ENCODE measurements at places on chromosomes 11 and 22.

- DNase-seq = no peak
Observed at GRCh38 chr11:113644605-113645004, 61.5 kb downstream of the TMPRSS5 start.

DNA sequence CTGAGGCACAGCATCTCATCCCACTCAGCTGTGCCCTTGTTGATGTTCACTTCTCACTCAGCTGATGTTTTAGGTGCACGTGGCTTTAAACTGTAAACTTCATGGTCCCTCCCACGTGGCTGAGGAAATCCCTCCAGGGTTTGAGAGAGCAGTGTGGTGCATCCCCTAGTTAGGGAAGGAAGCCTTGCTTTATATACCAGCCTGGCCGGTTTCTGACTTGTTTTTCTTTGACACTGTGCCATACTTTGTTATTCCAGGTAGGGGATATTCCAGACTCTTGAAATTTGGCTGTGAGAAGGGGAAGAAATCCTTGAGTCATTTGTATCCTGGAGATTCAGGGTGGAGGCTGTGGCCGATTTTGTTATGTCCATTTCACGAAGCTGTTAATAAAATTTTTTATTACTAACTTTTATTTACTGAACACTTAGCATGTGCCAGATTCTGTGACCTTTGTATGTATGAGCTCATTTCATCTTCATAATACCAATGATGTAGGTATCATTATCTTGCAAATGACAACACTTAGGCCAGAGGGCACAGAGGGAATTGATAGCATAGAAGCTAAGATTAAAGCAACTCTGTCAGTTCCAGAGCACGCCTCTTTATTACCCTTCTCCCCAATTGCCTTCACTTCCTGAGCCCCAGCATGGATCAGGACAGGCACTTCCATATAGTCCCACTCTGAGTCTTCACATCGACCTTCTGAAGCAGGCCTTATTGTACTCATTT, 116.6 kb downstream of the NAV2 start:
- no peak for DNase-seq

- no peak for DNase-seq
Observed at GRCh38 chr11:69272831-69273485, 21.0 kb upstream of the MYEOV start.

DNA sequence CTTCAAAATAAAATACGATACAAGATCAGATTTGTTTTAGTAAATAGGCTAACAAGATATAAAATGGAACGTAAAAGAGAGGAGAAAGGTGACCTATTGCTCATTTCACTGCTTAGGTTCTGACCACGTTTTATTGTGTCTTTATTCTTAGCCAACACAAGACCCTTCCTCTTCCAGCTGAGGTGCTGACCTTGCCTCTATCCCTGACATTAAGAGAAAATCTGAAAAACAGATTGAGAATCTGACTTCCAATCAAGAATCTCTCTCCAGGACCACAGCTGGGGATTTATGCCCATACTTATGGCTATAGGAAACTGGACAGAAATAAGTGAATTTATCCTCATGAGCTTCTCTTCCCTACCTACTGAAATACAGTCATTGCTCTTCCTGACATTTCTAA, at the start of gene OR10A5:
Gene OR10A5, plus strand, starts transcription at position 301 of the 400 bp plus-strand sequence. Its CDS starts 0 bp downstream, at position 301.
- no peak for DNase-seq
